ENCODE measurements at places on chromosomes 12 and 14.

DNA sequence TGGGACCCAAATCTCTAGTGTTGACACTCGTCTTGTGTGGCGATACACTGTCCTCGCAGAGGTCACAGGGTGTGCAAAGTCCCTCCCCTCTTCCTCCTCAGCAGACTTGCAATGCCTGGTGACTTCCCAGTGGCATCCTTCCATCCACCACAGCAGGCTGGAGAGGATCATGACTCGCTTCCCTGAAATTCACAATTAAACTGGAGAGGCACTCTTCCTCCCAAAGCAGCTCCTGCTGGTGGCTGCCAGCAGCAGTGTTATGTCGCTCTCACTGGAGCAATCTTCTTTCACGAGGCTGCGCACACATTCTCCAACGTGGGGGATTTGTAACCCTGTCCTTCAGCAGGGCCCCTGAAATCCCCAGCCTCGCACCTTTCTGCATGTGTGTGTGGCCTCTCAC is 145.2 kb upstream of the TMCC3 start:
- no peak for DNase-seq

DNA sequence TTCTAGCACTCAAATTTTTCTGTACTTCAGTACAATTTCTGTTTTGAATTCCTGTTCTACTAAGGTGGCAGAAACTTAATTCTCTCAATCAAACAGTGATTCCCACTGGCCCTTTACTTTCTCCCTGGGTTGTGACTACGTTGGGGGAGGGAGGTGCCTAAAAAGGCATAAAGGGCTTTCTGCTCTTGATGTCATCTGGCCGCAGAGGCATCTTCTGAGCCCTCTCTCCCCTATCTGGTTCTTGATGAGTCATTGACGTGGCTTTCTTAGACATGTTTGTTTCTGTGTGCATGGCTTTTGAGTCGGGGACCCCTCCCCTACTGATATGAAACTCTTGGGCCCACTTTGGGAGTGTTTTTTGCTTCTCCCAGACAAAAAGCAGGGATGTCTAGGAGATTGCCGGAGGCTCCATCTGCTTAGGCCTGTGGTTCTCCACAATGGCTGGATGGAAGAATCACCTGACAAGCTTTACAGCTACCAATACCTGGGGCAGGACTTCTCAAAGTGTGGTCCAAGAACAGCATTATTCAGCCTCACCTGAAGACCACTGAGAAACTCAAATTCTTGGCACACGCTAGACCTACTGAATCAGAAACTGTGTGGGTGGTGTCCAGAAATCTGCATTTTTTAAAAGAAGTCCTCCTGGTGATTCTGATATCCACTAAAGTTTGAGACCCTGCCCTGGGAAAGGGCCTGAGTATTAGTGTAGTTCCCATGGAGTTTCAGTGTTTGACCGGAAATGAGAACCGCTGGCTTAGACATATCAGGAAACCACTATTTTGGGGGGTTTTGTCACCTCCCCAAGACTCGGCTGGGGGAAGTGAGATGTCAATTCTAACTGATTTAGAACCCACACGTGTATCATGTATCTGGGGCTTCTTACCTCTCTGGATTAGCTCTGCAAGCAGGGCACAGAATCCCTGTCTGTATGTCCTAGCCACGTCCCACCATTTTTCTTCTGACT is 395.7 kb upstream of the PDE3A start:
- DNase-seq: no peak

DNA sequence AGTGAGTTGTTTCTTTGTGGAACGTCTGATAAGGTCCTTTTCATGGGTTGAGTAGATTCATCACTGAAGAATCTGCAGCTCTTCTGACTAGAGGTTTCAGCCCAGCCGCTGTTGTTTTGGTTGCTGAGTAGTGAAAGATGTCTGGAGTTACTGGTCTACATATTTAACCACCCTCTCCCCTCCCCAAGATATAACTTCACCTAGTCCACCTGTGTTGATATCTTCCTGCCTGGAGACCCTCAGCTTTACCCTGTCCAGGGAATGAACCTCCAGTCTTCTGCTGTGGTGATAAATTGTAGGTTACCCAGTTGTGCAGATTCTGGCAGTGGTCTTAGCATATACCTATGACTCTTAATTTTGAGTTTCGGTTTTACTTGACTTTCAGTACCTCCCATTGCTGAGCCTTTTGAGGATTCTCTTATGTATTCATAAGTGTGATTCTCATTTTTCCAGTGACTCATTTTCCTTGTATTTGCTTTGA is 62.9 kb downstream of the CCDC91 start:
- DNase-seq: no peak

- DNase-seq: no peak
These were observed 10.7 kb upstream of the STX2 start for GRCh38 chr12:130849561-130850417.

GRCh38 chr14:99418242-99418641 is 62.4 kb downstream of the SETD3 start:
- no peak for DNase-seq

DNA sequence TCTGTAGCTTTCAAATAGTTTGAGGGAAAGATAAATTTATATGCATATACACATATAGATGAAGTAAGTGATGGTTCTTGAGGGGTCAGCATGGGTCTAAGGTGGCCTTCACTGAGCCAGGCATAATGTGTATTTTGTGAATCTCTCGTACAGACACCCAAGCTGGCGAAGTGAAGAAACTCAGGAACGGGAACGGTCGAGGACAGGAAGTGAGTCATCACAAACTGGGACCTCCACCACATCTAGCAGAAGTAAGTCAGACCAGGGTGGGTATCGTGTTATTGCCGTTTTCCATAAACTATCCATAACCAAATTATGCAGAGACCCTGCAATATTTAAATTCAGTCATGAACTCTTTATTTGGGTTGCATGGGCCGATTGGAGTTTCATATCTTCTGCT is 15.4 kb upstream of the TNS2 start:
- no peak for DNase-seq

Data from stimulated activated CD8-positive, alpha-beta memory T cell treated with anti-CD3 and anti-CD28 coated beads, Interleukin-4, amount 100 ng/mL, for 4 hours (primary cell).